ENCODE measurements at places on chromosomes 16 and 17.

GRCh38 chr17:76420356-76421043 is 32.5 kb downstream of the UBE2O start:
- peak; percentile 62 for DNase-seq

- DNase-seq, result peak; percentile 58
These were observed 542 bp downstream of the CBX4 start for GRCh38 chr17:79838522-79839274.

DNA sequence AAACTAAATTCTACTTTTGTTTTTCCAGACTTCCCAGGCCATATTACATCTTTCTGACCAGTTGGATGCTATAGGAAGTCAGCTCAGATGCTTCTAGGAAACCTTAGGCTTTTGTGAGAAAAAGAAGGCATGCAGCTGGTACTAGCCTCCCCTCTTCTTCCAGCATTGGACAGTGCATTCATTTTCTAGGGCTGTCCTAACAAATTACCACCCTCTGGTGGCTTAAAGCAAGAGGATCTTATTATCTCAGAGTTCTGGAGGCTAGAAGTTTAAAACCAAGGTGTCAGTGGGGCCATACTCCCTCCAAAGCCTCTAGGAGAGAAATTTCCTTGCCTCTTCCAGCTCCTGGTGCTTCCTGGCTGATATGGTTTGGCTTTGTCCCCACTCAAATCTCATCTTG is 467.8 kb downstream of the SLC39A11 start:
- peak; percentile 17 for DNase-seq

- no peak for DNase-seq
These were observed 16.4 kb upstream of the METRNL start for GRCh38 chr17:83062818-83063671.

- no peak for DNase-seq
These were observed 110.2 kb upstream of the NLRP1 start for GRCh38 chr17:5694551-5694950.

DNA sequence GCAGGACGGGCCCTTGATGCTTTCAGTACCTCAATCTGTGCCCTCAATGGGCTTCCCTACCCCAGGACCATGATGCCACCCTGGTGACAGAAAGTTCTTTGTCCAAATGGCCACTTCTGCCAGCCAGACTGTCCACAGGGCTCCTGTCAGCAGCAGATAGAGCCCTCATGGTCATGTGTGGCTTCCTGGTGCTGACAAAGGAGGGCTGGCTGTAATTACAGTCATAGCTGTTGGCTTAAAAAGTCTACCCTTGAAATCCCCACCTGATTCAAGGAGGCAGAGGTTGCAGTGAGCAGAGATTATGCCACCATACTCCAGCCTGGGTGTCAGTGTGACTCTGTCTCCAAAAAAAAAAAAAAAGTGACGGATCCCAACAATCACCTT is 3.3 kb downstream of the TRPV2 start:
- DNase-seq, result no peak

DNA sequence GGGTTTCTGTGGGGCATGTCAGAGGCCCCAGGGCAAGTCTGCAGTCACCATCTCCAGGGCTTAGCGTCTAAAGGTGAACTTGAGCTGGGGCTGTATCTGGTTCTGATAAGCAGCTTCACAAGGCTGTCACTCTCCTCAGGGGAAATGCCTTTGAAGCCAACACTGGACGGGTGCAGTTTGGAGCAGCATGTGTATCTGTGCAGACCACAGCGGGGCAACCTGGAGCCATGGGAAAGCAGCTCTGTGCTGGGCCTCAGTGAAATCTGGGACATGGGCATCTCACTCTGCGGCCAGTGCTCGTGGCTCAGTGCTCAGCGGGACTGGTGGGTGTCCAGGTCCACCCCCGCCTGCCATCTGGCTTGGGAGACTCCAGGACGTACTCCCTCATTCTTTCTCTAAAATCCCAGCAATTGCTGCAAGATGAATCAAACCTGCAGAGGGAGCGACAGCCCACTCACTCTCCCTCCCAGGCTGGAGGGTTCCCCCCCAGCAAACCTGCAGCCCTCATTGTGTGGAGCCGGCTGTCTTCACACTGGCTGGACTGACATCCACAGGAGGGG is 63.5 kb downstream of the PRMT7 start:
- no peak for DNase-seq

GRCh38 chr17:17495536-17496188 is 533 bp downstream of the RASD1 start:
- no peak for DNase-seq

- no peak for DNase-seq
These were observed 2.1 kb downstream of the TRAF4 start for GRCh38 chr17:28745786-28746411.

GRCh38 chr16:46885960-46886763 is 2.0 kb downstream of the GPT2 start:
- DNase-seq, result no peak

DNA sequence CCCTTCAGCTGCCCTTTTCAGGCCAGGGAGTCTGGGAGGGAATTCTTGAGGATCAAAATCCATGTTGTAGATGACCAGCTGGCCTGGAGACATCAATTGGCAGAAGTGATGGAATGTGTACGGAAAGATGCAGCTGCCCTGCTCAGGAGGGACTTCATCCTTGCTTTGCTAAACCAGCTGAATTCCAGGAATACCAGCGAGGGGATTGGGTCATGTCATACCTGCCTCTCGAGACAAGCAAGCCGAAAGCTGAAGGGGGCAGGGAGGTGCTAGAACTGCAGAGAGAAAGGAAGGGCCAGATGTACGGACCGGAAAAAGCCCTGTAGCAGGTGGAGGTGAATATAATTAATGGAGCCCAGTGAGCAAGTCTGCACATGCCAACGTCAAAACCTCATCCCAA is 25.6 kb upstream of the NTN1 start:
- no peak for DNase-seq

GRCh38 chr17:9850151-9850550 is 24.4 kb downstream of the GLP2R start:
- no peak for DNase-seq

DNA sequence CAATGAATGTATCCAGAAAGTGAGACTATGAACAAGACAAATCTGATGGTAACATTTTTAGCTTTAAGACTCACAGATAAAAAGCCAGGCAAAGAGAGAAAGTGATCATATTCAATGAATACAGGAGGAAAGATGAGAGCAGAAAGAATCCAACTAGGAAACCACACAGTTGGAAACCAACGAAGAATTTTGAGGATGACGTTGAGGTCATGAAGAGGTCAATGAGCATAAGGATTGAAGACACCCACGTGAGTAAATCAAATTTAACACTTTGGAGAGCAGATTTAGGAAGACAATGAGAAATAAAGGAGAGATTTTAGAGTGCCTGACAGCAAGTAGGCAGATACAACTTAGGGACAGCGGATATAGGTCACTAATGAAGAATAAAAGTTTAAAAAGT is 948.1 kb downstream of the KCNJ2 start:
- no peak for DNase-seq

GRCh38 chr17:63881935-63882601 is at the start of gene GH2:
Gene GH2 (minus strand): TSS chr17:63881944. CDS start chr17:63881801, 143 bp downstream.
- DNase-seq, result peak; percentile 74

DNA sequence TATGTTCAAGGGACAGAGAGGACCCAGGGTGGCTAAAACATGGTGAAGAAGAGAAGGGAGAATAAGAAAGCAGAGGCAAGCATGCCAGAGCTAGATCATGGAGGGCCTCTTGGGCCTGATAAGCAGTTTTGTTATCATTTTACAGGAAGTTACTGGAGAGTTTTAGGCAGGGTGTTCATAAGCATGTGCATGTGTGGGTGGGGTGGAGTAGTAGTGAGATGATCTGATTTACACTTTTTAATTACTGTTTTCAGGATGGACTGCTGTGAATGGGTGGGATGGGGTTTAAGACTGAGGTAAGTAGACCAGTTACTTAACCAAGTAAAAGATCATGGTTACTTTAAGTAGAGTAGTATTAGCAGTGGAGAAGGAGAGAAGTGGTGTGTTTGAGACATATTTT is 173.6 kb downstream of the PHKB start:
- DNase-seq, result no peak

DNA sequence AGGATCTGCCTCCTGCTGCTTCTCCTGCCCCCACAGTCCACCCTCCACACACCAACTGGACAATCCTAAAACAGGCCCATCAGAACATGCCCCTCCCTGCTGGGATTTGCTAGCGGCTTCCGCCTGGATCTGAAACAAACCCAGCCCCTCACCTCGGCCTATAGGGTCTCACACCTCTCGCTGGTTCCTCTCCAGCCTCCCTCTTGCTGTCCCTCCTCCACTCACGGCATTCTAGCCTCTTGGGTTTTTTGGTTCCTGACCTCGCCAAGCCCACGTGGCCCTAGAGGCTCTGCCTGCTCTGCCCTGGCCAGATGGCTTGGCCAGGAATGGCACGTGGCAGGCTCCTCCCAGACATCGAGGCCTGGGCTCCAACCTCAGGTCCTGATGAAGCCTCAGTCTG is 15.7 kb upstream of the MTSS2 start:
- DNase-seq, result no peak

DNA sequence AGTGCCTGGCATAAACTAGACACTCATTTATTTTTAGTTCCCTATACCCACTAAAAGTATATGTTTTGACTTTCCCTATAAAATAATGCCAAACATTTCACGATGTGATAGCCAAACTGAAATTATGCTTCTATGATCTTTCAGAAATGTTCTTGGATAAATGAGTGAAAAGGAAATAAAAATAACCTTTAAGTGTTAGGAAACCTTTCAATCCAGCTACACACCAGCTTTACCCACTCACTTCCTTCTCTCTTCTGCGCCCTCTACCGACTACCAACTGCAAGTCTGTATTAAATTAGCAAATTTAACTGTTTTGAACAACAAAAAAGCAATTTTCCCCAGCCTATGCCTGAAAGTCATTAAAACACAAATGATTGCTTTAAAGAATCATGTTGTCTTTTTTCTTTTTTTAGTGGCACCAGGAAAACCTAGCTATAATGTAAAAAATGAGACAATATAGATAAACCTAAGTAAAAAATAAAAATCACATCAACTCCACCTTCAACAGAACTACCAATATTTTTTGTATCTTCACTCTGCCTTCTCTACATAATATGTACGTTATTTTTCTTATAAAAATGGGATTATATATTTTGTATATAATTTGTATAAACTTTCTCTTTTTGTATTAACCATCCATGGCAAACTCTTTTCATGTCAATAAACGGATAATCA is 13.2 kb upstream of the TMEM100 start:
- DNase-seq, result peak; percentile 63

DNA sequence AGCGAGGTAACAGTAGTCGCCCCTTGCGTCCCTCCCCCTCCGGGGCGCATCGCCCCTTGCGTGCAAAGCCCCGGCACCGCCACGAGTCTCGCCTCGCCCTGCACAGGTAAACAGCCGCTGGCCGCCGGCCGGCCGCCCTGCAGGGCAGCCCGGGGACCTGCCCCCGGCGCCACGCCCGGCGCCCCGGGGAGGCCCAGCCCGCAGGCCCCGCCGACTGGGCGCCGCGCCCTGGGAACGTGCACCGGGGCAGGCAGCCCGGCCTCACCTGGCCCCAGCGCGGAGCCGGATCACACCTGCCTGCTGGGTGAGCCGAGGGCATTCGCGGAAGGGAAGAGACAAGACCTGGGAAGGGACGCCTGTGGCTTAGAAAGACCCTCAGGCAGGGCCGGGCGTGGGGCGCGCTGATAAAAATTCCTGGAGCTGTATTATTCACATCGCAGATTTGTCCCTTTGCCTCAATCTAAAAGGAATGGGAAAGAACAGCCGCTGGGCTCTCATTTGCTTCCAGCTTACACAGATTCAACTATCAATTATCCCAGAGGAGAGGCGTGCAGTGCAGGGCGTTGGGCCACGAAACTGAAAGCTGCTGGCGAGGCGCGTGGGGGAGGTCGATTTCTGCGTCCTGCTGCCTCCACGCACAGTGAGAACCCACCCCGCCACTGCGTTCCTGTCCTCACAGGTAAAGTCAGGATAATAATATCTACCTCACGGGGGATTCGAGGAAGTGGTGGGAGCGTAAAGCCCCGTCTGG is 451.9 kb downstream of the SLC39A11 start:
- no peak for DNase-seq

GRCh38 chr17:82324566-82325285 is 7.3 kb upstream of the CD7 start:
- DNase-seq, result no peak

DNA sequence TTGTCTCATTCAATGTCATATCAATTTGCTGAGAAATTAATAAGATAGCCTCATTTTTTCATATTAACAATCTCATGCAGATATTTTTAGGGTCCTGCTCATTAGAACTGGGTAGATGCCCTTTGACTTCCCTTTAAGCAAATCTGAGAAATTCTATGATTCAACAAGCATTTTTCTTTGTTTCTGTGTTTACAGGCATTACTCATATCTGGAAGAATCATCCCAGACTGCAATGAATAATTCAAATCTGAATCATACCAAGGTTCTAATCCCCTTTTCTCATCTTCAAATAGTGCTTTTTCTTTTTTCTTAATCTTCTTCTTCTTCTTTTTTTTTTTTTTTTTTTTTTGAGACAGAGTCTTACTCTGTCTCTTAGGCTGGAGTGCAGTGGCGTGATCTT is 69.2 kb upstream of the KIFC3 start:
- no peak for DNase-seq

DNA sequence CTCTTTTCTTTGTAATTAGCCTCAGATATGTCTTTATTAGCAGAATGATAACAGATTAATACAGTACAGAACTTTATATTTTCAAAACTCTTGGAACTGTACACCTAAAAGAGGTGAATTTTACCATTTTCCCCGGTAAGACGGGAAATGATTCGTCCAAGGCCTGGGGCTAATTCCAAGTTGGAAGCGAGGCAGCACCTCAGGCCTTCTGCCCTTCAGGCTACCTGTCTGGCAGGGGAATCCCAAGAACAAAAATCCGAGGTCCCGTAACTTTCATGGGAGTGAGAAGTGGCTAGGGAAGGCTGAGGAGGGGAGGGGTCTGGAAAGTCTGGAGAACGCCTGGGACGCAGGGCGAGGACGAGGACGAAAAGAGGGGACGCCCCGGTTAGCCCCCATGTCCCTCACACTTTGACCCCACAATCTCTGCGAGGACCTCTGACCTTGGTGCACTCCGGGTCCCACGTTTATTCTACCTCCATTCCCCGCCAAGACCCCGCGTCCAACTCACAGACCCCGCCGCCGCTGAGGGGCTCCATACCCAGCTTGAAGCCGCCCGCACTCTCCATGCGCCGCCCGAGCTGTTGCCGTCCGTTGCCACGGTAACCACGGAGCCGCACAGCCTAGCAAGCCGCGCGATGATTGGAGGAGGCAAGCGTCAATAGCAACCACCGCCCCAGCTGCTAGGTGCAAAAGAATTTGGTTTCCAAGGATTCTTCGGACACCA is at the start of gene HYDIN:
TSS of gene HYDIN (minus strand) at position 601 of the 724 bp plus-strand sequence. CDS start 43,827 bp downstream, outside the sequence.
- peak; percentile 37 for DNase-seq

GRCh38 chr16:27460663-27461482 is 58.9 kb downstream of the IL21R start:
- no peak for DNase-seq

DNA sequence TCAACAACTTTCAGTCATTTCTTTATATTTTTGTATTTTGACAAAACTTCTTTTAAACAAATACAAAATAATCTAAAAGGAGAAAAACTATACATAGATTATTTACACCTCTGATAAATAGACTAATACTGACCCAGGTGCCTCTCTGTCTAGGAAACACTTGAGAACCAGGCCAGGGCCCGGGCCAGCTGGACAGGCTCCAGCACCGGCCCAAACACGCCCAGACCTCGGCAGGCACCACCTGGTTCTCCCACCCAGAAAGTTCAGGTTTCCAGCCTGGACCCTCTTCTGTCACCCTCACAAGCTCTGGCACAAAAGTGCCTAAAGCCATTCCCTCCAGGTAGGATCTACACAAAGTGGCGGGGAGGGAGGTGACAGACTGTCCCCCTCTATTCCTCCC is 97.0 kb upstream of the DNAH17 start:
- no peak for DNase-seq

- peak; percentile 53 for DNase-seq
These were observed 186.3 kb downstream of the CPPED1 start for GRCh38 chr16:12617401-12617819.
